Small intestine (tissue), 16 donors: ENCODE measurements at places on chromosomes 2 and 18.

- no peak for DNase-seq
These were observed 52.6 kb upstream of the TACR1 start for GRCh38 chr2:75251896-75252295.

- no peak for DNase-seq
These were observed 457.0 kb upstream of the HNMT start for GRCh38 chr2:137507237-137507636.

- peak; percentile 3 for DNase-seq
These were observed 17.2 kb downstream of the EPHA4 start for GRCh38 chr2:221554769-221555493.

GRCh38 chr2:236367506-236368289 lies 103.5 kb upstream of the ASB18 start:
- no peak for DNase-seq

DNA sequence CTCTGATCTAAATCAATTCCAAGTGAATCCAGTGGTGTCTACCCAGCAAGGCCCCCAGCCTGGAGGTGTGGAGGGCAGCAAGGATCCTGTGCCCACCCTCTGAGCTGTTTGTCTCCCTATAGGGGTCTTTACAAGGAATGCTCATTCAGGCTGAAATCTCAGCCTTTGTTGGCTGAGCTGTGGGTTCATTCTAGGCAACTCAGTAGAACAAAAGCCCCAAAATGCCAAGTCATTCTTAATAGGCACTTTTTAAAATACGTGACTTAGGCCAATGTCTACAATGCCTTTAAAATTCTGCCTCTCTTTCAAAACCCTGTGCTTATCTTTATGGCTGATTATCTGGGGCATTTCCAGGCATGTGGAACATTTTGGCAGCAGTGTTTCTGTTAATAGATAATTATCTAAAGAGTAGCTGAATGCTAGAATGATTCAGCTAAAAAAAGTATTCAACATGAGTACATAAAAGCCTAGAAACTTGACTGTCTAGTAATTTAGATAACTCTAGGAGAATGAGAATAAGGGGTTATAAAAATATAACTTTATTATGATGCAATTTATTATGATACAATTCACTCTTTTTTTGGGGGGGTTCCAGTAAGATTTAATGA lies 7.4 kb downstream of the UGT1A6 start:
- DNase-seq = peak; percentile 75

DNA sequence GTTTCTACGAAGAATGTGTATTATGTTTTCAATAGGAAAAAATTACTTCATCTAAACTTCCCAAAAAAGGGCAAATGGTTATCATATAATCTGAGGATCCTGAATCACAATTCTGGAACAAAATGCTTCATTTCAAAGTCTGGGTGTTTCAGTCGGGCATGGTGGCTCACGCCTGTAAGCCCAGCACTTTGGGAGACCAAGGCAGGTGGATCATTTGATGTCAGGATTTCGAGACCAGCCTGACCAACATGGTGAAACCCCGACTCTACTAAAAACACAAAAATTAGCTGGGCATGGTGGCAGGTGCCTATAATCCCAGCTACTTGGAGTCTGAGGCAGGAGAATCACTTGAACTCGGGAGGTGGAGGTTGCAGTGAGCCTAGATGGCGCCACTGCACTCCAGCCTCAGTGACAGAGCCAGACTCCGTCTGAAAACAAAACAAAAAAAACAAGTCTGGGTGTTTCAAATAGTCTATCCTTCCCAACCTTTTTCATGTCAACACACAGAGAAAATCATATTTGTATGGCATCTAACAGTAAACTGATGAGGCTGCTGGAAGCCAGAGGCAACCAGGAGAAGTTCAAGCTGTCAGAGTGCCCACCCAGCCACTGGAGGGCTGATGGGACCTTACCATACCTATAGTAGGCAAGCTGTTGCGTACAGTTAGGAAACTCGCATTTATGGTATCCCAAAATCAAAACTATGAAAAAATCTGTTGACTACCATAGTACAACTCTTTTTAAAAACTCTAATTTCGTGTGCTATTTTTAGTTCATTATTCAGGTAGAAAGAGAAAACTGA lies 14.6 kb downstream of the NBAS start:
- no peak for DNase-seq

DNA sequence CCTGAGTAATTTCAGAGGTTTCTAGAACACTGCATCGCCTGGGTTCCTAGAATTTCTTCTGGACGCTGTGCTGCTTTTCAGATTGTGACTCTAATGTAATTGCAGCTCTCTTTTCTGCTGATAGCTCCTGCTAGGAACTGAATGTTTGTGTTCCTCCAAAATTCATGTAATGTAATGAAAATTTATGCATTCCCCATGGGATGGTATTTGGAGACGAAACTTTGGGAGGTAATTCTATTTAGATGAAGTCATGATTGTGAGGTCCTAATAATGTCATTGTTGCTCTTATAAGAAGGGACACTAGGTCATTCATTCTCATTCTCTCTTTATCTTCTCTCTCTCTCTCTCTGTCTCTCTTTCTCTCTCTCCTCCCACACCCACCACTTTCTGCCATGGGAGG lies 223.9 kb upstream of the DOK6 start:
- no peak for DNase-seq

- DNase-seq = no peak
These were observed 9.9 kb downstream of the SLC66A2 start for GRCh38 chr18:79941473-79942119.

DNA sequence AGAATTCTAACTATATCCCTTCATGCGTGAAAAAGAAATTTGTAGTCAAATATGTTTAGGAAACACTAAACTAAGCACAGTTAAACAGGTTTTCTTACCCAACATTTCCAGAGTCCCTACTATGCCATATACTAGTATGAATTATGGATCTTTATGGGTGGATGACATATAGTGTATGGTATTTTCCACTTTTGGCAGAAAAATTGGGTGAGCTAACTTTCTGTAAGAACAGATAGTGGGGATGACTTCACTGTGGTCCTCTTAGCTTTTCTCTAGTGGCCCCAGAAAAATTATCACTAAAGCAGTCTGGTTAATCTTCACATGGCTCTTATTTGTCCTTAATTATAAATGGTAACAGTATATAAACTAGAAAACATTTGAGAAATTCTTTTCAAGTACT lies 240.0 kb upstream of the GULP1 start:
- no peak for DNase-seq

- peak; percentile 21 for DNase-seq
These were observed 5.4 kb downstream of the POU3F3 start for GRCh38 chr2:104859291-104859765.

DNA sequence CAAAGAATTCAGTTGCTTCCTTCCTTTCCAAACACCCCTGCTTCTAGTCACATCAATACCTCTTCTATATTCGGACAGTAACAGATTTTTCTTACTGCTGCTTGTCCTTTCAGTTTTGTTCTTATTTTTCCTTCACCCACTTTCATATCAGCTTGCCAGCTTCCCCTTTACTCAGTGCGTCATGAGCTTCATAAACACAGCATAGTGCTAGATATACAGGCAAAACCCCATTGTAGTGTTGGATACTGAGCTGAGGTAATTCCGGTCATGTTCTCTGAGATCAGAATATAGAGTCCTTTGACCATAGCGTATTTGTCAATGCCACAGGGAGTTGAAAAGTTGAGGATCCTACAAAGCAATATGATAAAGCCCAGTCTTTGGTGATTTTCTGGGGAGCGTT lies 2.4 kb downstream of the FARP2 start:
- peak; percentile 65 for DNase-seq

DNA sequence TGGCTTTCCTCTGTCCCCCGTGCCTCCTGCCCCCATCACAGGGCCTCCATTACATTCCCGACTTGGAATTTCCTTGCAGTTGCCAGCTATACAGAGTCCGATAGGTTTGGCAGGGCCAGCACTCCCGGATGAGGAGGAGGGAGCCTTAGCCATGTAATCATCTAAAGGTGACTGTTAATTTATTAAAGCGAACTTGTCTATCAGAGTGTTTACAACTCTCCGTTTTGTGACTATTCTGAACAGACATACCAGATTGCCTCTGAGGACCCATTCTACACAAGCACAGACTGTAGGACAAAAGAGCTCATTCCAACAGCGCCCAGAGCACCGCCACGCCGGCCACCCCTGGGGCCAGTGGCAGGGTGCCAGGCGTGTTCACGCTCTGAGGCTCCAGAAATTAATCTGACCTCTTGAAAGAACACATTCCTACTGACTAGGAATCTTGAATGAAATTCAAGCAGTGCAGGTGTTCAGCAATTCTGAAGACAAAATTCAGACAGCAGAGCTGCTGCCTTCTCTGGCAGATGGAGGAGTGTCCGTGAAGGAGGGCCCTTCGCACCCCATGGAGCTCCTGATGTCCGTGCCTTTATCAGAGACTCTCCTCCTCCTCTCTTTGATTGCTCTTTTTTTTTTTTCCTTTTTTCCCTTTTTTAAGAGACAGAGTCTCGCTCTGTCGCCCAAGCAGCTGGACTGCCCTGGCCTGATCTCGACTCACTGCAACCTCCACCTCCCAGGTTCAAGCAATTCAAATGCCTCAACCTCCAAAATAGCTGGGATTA lies 58.1 kb upstream of the RALBP1 start:
- DNase-seq = no peak

GRCh38 chr18:40690062-40690461 lies 1265.0 kb upstream of the PIK3C3 start:
- no peak for DNase-seq

- DNase-seq = peak; percentile 65
These were observed at the start of gene ZNF236 for GRCh38 chr18:76822506-76823160. Gene ZNF236 (plus strand): TSS chr18:76822557. CDS start chr18:76822608, 51 bp downstream.

- no peak for DNase-seq
These were observed 175.8 kb upstream of the MSH6 start for GRCh38 chr2:47607005-47607679.

- peak; percentile 92 for DNase-seq
These were observed 177.2 kb downstream of the NEDD4L start for GRCh38 chr18:58221060-58221725.

- DNase-seq = peak; percentile 46
These were observed 1.2 kb downstream of the SLC39A6 start for GRCh38 chr18:36127836-36128529.

- DNase-seq = no peak
These were observed 138.0 kb downstream of the AKAIN1 start for GRCh38 chr18:5058768-5059695.

- DNase-seq = no peak
These were observed 87.8 kb downstream of the UPP2 start for GRCh38 chr2:158189526-158189925.

DNA sequence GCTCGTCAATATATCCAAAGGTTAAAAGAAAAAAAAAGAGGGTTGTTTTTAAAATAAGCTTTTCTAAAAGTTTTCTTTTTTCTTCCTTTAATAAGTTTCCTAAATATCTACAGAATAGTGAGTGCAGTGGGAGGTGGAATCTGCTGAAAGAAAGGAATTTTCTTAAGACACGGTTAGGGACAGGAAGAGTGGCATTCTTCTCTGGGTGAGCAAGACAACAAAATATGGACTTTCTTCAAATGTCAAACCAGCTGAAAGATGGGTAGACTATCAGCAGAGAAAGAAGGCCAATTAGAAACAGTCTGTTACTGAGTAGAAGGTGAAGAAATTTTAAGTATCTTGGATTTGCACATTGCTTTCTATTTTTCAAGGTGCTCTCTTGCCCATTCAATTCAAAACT lies 222.7 kb upstream of the PIK3C3 start:
- no peak for DNase-seq

DNA sequence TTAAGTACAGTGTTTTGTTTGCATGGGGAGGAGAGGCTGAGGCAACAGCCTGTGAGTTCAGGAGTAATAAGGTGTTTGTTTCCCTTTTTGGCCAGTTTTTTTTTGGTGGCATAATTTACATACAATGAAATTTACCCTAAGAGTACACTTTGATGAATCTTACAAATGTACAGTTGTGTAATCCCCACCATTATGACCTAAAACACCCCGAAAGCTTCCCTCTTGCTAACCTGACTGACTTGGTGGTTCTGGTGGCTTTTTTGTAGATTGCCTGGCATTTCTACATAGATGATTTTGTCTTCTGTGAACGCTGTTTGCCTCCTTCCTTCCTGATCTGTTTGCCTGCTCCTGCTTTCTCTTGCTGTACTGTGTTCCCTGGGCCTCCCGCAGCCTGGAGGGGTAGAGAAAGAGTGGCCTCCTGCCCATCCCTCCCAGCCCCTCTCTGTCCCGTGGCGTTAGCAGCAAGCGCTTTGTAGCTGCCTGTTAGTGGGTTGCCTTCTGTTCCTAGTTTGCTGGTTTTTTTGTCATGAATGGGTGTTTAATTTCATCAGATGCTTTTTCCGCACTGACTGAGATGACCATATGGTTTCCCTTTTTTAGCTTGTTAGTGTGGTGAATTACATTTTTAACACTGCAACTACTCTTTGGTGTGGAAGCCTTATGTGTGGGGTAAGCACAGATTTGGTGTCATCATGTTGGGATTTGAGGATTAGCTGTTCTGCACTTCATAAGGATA lies 32.1 kb downstream of the ASAP2 start:
- no peak for DNase-seq

GRCh38 chr18:31102941-31103340 lies 720 bp upstream of the DSC2 start:
- DNase-seq = peak; percentile 29

DNA sequence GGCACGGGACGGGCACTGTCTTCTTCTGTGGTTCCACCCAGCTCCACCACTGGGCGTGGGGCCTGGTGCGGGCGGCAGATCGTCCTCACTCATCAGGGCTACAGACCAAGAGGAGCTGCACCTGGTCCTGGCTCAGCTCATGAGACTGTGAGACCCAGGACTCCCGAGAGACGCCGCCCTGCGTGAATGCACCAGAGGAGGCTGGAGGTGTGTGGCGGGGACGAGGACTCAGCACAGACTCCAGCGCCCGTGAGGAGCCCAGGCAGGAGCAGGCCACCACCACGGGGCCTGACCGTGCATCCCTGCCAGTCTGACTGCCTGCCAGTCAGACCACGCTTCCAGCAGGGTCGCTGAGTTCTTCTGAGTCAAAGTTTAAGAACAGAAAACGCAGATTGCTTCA lies 112.5 kb upstream of the SALL3 start:
- DNase-seq = no peak

- peak; percentile 14 for DNase-seq
These were observed 137.0 kb upstream of the RBBP8 start for GRCh38 chr18:22796113-22796512.

- no peak for DNase-seq
These were observed 129.4 kb upstream of the EML6 start for GRCh38 chr2:54594048-54594447.

DNA sequence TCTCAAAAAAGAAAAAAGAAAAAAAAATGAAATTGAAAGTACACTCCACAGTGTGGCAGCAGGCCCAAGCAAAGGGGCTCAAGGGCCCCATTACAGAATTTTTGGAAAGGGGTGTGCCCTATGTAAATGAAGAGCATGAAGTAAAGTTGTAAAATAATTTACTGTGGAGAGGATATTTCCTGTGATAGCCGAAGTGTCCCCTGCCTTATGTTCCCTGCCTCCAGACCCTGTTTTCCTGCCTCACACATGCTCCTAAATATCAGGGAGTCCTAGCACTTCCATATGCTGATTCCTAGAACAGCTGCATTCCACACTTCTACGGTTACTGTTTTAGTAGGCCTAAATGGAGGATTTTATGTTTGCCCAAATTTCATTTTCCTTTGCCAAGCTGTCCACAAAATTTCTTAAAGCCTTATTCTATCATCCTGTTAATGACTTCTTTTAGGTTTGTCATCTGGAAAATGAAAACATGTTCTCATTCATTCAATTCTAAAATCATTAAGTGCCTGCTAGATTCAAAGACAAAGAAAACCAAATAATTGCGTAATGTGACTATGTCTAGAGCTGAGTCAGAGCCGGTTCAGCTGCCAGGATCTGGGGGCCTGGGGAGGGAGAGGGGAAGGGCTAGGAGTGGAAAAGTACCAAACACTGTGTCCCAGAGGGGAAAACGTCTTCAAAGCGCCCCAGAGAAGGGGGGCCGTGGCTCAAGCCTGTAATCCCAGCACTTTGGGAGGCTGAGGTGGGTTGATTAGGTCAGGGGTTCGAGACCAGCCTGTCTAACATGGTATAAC lies 25.9 kb upstream of the IMPA2 start:
- DNase-seq = no peak

- DNase-seq = peak; percentile 29
These were observed 2.7 kb downstream of the TNP1 start for GRCh38 chr2:216857131-216857550.
